ENCODE measurements at places on chromosomes 7 and 10.

DNA sequence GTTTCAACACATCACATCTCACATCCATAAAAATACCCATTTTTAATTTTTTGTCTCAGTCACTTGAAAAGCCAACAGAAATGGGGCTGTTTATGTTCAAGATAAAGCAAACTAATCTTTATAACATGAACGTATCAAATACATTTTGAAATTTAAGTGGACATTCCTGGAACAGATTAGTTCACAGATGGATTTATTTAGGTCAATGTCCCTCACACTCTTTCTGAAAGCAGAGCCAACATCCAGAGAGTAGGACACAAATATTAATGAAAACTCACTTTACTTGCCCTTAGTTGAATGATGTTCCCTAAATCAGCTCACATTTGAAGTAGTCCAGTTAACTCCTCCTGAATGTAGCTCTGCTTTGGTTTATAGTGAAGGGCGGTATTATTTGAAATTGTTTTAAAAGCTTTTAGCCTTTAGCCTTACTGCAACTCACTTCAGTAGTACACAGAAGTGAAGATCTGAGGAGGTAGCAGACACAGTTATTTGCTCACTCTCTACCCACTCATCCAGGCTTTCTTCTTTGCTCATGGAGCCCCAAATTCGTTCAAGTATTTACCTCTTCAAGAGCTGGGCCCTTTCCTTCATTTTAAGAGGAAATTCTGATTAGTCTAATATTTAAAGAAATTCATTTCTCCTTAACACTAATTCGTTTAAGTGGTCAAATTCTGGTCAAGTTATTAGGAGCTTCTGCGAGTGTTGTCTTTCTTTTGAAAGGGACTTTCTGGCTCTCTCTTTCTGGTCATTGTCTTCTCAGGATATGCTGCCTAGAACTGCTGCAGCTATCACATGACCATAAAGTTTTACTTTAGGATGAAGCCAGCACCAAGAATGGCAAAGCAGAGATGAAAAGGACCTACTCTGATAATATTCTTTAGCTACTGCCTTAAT is 180.6 kb upstream of the AGR3 start:
- DNase-seq: no peak

DNA sequence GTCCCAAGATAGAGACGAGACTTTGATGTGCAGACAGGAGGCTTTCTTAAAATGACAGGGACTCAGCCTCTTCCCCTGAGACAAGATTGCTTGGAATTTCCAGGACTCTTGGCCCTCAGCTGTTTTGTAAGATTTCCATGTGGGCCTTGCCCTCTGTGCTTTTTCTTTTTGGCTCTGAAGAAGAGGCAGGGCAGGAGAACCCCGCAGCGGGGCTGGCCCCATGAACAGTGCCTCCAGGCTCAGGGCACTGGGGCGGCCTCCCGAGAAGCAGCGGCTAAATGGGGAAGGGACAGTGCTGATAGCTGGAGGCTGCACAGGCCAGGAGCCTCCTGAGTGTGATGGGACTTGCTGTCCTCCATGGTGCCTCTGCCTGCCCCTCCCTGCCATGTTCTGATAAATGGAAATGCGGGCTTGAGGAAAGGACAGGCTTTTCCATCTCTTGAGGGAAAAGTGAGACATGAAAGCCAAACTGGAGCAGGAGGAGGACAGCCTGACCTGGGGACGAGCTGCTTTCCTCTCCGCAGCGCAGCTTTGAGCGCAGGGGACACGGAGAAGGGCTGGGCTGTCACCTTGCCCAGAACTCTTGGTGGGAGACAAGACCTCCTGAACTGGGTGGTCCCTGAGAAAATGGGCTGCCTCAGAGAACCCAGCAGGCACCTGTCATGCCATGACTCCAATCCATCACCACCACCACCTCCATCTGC is 12.1 kb downstream of the SAP25 start:
- DNase-seq: no peak

- DNase-seq: no peak
Observed at GRCh38 chr10:71321386-71321785, 2.3 kb downstream of the SLC29A3 start.

GRCh38 chr10:123157210-123157609 is 3.0 kb downstream of the BUB3 start:
- no peak for DNase-seq

- DNase-seq: no peak
Observed at GRCh38 chr7:38506004-38506403, 125.2 kb downstream of the AMPH start.

All from heart left ventricle (tissue), 16 donors.